Nephron progenitor cell (in vitro differentiated cells): ENCODE measurements at places on chromosomes 3 and 15.

DNA sequence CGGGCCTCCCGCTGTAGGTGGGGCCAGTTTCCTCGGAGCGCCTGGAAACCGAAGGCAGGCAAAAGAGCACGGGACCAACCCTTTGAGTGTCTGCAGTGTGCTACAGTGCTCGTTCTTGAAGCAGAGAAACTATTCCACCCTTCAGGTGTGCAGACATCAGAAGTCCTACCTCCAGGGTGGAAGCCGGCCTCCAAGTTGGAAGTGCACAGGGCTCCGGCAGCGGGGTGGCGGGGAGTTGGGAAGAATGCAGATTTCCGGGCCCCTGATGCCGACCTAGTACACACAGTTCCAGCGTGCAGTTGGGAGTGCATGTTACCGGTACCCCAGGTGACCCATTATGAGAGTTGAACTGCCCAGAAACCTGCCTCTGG, 3.0 kb downstream of the KLF13 start:
- no peak for DNase-seq

- DNase-seq, result peak; percentile 84
Observed at GRCh38 chr3:143119009-143119914, at the start of gene CHST2. Gene CHST2, plus strand, starts transcription at chr3:143119771. Its CDS starts 1,046 bp downstream, at chr3:143120817.

DNA sequence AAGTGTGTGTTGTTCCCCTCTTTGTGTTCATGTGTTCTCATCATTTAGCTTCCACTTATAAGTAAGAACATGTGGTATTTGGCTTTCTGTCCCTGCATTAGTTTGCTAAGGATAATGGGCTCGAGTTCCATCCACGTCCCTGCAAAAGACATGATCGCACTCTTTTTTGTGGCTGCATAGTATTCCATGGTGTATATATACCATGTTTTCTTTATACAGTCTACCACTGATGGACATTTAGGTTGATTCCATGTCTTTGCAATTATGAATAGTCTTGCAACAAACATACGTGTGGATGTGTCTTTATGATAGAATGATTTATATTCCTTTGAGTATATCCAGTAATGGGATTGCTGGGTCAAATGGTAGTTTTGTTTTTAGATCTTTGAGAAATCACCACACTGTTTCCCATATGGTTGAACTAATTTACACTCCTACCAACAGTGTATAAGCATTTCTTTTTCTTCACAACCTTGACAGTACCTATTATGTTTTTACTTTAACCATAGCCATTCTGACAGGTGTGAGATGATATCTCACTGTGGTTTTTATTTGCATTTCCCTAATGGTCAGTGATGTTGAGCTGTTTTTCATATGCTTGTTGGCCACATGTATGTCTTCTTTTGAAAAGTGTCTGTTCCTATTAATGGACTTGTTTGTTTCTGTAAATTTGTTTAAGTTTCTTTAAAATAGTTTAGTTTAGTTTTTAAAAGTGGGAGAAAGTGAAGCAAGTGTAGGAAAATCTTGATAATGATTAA, 21.9 kb upstream of the SLC30A4 start:
- no peak for DNase-seq

GRCh38 chr15:101323793-101324523, 28.9 kb upstream of the SNRPA1 start:
- DNase-seq, result no peak

GRCh38 chr3:15636028-15636709, 34.6 kb downstream of the BTD start:
- DNase-seq, result no peak

DNA sequence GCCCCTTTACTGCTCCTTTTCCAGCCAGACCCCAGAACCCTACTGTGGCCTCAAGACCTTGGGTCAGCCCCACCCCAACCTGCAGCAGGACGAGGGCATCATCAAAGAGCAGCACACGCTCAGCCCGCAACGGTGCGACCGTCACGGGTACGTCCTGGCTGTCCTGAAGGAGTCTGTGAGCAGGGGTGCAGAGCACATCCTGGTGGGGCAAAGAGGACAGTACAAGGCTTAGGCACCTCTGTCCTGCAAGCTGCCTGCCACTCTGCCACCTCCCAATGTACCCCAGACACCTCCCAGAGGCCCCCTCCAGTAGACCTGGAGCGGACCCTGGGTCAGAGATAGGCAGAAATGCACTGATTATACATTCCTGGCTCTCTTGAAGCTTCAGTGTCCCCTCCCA, 8.0 kb downstream of the ALS2CL start:
- no peak for DNase-seq

DNA sequence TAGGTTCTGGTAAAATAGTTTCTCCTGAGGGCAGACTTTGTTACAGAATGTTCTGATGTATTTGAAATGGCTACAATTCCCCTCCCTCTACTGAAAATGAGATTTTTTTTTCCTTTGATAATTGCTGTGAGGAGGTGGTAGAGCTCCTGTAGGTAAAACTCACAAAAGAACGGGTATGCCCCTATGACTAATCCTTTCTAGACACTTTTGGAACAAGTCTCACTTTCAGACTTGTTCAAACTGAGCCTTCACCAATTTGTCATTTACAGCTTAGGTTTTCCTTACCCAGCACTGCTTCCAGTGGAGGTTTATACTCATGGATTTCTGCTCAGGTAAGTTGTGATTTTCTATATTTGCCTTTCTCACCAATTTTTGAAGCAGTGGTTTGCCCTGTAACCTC, 115.6 kb downstream of the NLGN1 start:
- no peak for DNase-seq

GRCh38 chr15:23038726-23039142, 635 bp downstream of the TUBGCP5 start:
- no peak for DNase-seq

- DNase-seq, result peak; percentile 33
Observed at GRCh38 chr3:111069974-111070771, 1.4 kb upstream of the NECTIN3 start.

DNA sequence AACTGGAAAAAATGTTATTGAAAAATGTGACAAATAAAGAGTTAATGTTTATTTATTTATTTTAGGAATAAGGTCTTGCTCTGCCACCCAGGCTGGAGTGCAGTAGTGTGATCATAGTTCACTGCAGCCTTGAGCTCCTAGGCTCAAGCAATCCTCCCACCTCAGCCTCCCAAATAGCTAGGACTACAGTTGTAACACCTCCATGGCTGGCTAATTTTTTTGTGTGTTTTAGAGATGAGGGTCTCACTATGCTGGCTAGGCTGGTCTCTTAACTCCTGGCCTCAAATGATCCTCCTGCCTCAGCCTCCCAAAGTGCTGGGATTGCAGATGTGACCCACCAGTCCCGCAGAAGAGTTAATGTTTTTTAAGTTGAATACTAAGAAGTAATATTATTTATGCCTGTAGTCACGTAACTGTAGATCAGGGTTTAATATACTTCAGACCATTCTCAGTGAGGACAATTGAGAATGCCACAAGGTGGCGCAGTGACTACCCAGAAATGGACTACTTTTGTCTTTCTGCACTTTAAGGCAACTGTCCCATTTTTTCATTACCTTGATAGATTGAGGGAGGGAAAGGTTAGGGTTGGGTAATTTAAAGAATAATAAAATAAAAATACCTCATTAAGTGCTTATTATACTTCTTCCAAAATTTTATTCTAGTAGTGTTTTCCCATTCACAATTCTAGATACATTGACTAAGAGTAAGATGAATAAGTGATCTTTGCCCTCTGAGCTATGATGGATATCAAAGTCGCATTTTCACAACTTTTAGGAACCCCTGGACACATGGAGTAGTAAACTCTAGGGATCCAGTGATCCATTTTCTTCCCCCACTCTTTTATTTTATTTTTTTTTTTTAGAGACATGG, 6.0 kb downstream of the MUC13 start:
- peak; percentile 63 for DNase-seq

GRCh38 chr15:63338170-63338569, 43.5 kb downstream of the CA12 start:
- no peak for DNase-seq

DNA sequence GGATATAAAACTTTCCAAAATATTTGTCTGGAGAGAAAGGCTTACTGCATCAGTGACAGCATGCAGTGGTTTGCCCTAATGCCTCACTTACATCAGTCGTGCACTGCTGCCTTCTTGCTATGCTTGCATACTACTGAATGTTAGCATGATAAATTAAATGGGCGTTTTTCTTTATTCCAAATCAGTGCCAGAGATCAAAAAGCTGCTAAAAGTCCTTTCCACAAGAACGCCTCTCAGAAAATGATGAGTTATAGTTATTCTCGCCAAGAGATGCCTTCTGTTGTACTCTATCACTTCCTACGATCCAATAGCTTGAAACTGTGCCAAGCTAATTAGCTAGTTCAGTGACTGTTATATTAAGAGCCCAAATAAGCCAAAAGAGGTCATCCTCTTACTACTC, 345.8 kb upstream of the ROBO2 start:
- DNase-seq, result peak; percentile 6

GRCh38 chr15:79598639-79599038, 166.5 kb downstream of the MINAR1 start:
- DNase-seq, result no peak

- DNase-seq, result no peak
Observed at GRCh38 chr3:160049988-160050387, 61.4 kb downstream of the IL12A start.
